ENCODE measurements at places on chromosomes 2 and 18.

DNA sequence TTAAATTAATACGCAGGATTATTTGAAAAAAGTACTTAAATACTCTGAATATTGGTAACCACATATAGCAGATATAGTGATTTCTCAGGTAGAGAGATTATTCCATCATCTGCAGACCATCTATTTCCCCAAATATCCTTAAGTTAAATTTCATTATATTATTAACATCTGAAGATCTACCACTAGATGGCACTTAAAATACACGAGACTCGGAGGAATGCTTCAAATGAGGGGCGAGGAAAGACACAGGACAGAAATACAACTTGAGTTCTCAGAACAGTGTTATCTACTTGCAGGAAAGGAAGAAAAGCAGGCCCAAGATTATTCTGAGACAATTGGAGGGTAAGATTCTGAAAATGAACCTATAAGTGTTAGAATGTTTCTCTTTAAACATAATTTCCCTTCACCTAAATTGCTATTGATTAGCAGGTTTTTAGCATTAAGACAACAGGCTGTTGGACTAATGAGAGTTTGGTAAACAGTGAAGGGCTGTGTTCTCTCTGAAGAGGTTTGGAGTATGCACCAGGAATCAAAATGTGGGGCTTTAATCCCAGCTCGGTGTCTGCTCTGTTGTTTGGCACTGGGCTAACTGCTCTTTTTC lies 76.9 kb upstream of the GCFC2 start:
- DNase-seq, result no peak

DNA sequence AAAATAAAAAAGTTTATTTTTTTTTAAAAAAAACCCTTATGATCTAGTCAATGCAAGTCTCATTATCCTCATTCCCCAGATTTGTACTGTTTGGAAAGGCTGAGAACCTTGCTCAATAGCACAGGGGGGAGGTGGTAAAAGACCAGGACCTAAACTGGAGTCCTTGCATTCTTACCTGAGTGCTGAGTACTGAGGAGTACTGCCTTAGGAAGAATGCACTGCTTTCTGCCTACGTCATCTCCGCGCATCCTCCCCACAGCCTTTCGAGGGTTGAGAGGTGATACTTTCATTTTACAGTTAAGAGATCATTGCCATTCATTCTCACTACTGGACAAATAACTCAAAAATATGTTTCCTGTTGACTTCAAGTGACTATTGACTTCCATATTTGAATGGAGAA lies 73.8 kb downstream of the MAP3K20 start:
- no peak for DNase-seq

DNA sequence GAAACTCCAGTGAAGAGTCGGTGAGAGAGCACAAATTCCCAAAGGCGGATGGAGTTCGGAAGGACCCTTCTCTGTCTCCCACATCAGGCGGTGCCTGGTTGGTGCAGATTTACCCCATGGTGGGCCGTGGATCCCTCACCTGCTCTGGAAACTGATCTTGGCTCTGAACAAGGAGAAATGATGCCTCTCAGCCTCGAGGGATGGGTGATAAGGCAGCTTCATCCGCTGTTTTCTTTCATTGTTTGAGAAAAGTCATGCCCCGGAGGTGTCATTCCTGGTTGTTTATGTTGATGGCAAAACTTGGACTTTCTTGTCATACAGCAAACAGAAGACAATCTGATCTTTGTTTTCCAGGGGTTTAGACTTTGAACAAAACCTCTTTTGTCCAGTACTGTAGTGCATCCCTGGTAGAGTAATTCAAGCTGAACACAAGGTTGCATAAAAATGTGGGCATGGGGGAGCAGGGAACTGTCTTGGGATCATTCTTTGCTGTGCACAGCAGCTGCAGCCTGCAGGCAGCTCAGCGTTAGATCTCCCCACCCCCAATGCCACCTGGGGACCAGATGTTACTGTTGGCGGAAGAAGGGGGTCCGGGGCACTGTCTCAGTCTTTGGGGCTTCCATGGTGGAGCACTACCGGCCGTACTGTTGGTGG lies 81.3 kb downstream of the NFATC1 start:
- DNase-seq, result no peak

GRCh38 chr18:8706791-8707555 lies 1.6 kb downstream of the MTCL1 start:
- DNase-seq, result peak; percentile 31

DNA sequence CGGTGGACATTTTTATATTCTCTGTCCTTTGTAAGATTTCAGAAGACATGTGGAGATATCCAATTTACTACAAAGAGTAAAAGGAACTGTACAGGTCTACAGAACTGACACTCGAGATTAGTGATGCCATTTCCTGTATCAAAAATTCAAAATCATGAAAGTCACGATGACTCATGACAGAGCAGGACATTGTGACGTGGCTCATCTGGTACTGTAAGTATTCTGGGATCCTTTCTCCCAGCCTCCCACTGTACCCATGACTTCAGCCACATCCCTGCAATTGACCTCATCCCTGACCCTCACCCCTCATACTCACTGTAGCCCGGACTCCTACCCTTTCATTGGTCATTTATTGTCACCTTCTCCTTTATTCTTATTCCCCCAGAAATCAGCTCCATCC lies 736.5 kb downstream of the EPHA4 start:
- no peak for DNase-seq

- DNase-seq, result no peak
Measured at GRCh38 chr2:30371028-30371689, 75.9 kb upstream of the LCLAT1 start.

- DNase-seq, result no peak
Measured at GRCh38 chr2:147222506-147222905, 622.3 kb upstream of the ACVR2A start.

DNA sequence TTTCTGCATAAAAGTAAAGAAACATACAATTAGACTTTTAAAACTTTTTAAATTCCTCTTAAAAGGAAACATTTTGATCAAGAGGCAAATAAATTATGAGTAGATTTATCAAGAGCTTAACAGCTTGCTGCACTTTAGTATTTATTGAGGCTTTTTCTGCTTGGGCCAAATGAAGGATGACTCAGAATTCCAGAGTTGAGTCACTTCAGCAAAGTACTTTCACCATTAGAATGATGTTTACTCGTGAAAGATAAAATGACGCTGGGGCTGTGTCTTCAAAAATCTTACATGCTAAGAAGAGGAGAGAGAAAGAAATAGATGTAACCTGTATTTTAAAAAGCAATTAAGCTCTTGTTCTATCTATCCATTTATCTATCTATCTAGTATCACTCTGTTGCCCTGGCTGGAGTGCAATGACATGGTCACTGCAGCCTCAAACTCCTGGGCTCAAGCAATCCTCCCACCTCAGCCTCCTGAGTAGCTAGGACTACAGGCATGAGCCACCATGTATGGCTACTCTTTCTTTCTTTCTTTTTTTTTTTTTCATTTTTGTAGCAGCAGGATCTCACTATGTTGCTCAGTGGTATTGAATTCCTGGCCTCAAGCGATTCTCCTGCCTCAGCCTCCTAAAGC lies 75.3 kb upstream of the RIOK3 start:
- DNase-seq, result no peak

- DNase-seq, result no peak
Measured at GRCh38 chr2:33326100-33326499, 150.3 kb upstream of the RASGRP3 start.

DNA sequence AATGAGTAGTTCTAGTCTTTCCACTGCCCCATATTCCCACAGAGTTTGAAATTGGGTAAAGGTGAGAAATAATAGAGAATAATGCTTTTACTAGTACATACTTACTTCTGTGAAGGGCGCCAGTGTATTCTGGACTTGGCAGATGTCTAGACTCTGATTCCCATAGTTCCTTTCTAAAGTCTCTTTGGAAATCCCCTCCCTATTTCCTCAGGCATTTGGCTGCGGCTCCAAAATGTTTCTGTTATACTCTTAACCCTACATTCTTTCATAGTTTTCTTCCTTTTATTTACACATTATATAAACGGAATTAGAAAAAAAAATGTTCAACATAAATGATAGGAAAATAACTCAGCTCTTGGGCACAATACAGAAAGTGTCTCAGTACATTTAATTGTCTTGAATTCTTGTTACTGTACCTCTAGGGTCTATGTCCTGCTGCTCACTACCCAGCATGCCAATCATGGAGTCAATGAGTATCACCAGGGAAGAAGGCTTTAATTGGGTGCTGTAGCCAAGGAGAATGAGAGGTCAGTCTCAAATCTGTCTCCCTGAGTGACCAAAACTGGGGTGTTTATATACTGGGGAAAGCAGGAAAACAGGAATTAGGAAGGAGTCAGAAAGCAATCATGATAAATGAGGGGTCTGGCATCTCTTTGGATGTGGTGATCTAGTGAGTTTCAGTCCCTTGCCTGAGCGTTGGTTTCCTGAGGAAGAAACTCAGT lies 147.8 kb upstream of the MMADHC start:
- DNase-seq, result no peak

DNA sequence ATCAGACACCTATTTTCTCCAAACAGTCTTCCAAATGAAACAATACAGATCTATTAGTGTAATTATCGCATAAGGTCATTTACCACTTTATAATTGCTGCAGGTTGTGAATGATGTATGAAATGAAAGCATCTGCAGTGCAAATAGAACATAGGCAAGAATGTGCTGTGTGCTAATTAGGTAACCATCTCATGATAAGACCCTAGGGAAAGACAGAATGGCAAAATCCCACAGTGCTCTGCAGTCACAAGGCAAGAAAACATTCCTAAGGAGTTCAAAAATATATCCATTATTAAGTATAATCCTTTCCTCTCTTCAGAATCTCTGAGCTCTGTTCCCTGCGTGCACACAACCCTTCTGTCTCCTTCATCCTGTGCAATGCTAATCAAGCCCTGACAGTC lies 488.1 kb downstream of the NR4A2 start:
- no peak for DNase-seq

- DNase-seq, result no peak
Measured at GRCh38 chr2:69734035-69734611, 7.8 kb upstream of the ANXA4 start.

- DNase-seq, result no peak
Measured at GRCh38 chr2:111108745-111109271, 11.9 kb upstream of the BCL2L11 start.

GRCh38 chr2:213723707-213724106 lies 439.4 kb downstream of the SPAG16 start:
- no peak for DNase-seq

DNA sequence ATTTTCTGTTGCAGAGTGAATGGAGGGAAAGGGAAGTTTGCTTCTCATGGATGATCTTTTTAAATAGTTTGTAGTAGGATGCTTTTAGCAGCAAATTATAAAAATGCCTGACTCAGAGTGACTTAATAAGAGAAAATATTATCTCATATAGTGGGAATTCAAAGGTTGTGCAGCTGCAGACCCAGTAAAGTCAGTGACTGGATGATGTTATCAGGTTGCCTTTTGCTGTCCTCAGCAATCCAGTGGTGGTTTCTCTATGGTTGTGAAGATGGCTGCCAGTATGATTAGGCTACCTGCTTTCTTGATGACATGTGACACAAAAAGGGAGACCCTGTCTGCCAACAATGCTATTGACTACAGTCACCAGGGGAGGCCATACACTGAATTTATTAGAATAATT lies 184.8 kb downstream of the DIS3L2 start:
- DNase-seq, result no peak

GRCh38 chr2:54724560-54725342 lies 1.3 kb downstream of the EML6 start:
- no peak for DNase-seq

DNA sequence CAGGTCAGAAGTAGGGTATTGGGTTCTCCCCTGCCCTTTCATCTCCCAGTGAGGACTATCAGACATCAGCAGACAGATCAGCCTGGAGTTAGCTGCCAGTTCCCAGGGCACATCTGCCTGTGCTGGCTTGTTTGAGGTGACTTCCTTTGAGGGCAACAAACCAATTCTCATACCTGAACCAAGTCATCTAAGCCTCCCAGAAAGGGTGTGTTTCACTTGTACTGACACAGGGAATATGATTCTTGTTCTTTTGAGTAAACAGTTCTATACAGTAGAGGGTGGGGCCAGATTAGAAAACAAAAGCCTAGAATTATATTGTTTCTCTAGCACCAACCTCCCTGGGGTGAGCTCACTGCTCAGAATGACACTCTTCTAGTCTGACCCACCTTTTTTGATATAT lies 591.9 kb downstream of the SLC4A3 start:
- no peak for DNase-seq

- no peak for DNase-seq
Measured at GRCh38 chr2:113058411-113058994, 495 bp upstream of the IL36RN start.

GRCh38 chr2:12081481-12082210 lies 335.2 kb downstream of the LPIN1 start:
- no peak for DNase-seq

GRCh38 chr2:102057502-102058292 lies 65.9 kb downstream of the IL1R2 start:
- DNase-seq, result no peak

GRCh38 chr2:100907832-100908231 lies 87.9 kb downstream of the NPAS2 start:
- no peak for DNase-seq

DNA sequence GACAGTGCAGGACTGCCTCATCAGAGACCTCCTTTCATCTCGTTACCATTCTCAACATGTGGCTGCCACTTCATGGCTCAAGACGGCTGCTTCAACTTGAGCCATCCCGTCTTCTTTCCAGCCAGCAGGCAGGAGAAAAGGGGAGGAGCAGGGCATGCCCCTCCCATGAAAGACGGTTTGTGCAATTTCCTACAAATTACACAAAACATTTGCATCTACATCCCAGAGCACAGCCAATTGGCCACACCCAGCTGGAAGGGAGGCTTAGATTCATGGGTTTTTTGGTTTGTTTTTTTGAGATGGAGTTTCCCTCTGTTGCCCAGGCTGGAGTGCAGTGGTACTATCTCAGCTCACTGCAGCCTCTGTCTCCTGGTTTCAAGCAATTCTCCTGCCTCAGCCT lies 11.8 kb downstream of the UCN start:
- no peak for DNase-seq

DNA sequence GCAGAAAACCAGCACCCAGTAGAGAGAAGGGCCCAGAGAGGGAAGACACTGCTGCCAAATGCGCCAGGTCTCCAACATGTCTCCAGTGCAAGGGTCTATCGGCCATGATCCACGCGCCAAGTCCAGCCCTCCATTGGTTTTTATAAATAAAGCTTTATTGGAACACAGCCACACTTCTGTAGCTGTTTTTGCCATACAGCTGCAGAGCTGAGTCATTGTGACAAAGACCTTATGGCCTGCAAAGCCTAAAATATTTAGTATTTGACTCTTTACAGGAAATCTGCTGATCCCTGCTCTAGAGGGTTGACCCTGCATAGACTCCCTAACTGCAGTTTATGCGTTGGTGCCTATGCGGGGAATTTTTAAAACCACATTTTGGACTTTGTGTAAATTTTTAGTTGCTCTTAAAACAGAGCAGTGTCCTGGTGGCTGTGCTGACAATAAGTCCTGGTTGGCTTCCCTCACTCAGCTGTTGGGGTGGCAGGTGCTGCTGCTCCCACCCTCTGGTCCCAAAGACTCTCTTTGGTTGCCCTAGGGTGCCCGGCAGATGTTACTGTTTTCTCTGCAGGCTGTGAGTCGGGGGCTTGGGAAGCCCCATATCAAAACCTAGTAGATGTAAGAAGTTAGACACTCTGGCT lies 154.9 kb downstream of the CTIF start:
- DNase-seq, result no peak

Data from caudate nucleus (tissue), 63 donors.